ENCODE measurements at places on chromosomes 1 and 21.
A peak's percentile ranks its signal among the peaks of the same experiment; 100 is the strongest.

GRCh38 chr1:4118746-4119515, 218.9 kb upstream of the C1orf174 start:
- no peak for DNase-seq

GRCh38 chr1:67044631-67045270, 9.2 kb downstream of the SLC35D1 start:
- no peak for DNase-seq

- no peak for DNase-seq
These were observed 40.7 kb upstream of the NTPCR start for GRCh38 chr1:232909752-232910151.

DNA sequence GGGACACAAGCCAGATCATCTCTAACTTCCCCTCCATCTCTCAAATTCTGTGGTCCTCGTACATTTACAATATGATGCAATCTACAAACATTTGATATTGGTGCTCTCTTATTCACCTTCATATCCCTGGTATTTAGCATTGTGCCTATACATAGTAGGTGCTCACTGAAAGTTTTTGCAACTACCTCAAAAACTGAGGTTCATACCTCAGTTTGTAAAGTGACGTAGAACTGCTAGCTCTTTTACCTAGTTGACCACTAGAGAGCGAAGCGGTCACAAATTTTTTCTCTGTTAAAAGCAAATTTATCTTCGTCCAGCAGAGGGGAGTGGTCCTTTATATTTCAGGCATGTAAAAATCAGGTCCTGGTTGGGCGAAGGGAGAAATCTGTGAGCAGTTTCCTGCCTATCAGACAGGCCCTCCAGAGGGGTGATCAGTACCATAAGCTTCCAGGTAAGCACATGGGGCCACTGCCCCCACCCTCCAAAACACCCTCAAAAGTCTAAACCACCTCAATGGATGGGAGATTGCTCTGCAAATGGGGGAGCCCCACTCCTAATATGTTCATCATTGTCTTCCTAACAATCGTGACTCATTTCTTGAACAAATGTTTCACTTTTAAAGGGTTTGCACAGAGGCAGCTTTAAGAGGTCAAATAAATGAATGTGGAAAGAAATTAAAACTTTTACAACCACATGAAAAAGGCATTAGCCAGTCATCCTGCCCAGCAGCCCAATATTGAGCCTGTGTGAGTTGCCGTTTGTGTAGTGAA, 10.6 kb upstream of the HLCS start:
- DNase-seq: peak; percentile 9

DNA sequence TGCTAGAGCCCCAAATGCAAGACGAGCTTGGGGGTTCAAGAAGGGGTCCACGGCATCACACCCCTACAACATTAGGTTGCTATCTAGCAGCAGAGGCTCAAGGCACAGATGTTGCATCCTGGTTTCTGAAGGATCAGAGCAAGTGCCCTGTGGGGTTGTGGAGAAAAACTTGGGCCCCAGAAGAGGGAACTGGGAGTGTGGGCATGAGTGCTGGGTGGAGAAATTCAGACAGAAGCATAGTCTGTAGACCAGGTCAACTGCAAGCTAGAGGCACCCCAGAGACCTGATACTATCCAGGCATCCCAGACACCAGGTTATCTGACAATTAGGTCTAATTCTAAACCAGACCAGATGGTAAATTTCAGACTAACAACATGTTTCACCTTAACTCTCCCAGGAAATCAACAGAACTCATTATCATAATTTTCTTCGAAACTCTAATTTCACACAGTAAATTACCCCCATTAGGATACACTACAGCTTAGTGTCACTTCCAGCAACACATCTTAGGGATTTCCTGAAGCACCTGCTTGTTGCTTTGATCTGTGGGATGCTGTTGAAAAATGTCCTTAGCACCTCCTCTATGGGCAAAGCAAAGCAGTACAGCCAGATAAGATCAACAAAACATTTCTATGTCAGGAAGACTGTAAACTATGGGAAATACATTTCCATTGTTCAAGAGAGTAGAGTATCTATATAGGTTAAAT, 179.3 kb downstream of the VAV3 start:
- no peak for DNase-seq

- no peak for DNase-seq
These were observed 15.4 kb upstream of the ZBTB21 start for GRCh38 chr21:42025376-42026081.

DNA sequence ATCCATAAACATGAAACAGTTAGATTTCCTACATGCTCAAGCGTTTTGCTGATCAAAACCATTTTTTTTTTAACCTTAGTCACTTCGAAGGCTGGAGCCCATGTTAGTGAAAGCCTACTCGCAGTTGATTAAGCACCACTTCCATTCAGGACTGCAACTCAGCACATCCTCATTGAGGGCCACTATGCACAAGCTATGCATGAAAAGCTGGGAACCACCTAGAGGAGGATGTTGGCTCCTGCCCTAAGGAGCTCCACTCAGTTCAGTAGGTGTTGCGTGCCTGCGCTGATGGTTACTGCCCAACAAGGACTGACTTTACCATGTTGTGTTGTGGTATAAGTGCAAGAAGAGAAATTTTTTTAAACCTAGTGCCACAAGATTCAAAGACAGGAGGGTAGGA, 181.4 kb upstream of the L1TD1 start:
- no peak for DNase-seq

- no peak for DNase-seq
These were observed 80.0 kb downstream of the EPS15 start for GRCh38 chr1:51439053-51439452.

- no peak for DNase-seq
These were observed 442.6 kb upstream of the PRMT6 start for GRCh38 chr1:106613861-106614260.

GRCh38 chr1:24502065-24502708, 449 bp upstream of the RCAN3 start:
- peak; percentile 80 for DNase-seq

GRCh38 chr1:153928791-153929341, 6.1 kb upstream of the GATAD2B start:
- no peak for DNase-seq

DNA sequence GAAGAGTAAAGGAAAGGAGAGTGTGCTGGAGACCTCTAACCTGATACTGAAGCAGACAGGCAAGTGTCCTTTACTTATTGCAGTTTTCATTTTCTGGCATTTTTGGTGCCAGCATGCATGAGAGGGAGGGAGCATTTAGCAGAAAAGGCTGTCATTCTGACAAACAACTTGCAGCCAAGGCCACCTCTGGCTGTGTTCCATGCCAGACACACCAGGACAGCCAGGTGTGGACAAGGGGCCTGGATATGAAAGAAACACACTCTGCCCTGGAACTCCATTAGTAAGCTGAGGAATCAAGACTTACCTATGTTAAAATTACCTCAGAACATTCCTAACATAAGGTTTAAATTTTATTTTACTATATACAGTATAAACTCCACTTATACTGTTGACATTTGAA, 365.4 kb upstream of the CAMK1G start:
- DNase-seq: no peak

- DNase-seq: peak; percentile 31
These were observed 109.8 kb downstream of the PATJ start for GRCh38 chr1:61851849-61852669.

DNA sequence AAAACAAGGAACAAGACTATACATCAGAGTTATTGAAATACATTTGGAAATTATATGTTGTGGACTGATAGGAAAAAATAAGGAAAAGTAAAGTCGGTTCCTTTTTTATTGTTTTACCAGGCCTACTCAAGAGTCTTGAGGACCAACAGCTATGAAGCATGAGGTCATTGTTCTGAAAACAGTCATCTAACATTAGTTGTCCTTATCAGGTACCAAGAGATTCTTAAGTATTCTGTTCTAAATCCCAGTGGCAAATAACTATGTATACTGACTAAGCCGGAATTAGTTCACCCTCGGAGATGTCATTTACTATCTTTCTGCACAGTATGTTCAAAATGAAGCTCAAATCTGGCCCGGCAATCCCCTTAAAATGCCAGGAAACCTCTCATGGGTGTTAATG, 585 bp downstream of the ADGRL4 start:
- no peak for DNase-seq

DNA sequence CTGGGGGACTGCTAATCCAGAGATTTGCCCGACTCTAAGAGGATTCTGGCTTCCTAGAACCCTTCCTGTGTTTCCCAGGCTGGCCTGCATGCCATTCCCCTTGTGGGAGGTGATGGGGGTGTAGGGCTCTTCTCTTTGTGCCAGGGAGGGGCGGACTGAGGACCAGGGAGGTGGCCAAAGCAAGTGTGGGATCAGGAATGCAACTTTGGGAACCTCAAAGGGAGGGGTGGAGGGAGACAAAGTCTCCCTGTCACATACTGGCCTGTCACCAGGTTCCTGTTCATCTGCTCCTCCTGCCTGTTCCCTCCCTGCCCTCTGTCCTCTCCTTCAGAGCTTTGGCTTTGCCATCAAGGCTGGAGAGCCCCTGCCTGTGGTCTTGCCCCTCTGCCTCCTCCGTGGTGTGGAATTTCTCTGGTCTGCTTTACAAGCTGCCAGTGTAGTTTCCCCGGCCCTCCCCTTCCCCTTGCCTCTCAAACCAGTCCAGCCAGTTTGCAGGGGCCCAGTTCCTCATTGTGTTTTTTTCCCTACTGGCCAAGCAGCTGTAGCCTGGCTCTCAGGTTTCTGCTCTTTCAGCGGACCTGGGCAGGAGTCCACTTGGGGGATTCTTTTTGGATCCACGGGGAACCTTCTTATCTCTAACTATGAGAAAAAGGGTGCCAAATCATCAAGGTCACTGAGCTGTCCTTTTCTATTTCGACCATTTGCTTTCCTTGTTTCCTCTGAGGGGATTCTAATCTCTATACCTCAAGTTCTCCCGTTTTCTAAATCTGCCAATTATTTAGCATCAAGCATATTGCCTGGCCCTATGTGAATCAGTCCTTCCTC, 1.8 kb downstream of the CGN start:
- no peak for DNase-seq

DNA sequence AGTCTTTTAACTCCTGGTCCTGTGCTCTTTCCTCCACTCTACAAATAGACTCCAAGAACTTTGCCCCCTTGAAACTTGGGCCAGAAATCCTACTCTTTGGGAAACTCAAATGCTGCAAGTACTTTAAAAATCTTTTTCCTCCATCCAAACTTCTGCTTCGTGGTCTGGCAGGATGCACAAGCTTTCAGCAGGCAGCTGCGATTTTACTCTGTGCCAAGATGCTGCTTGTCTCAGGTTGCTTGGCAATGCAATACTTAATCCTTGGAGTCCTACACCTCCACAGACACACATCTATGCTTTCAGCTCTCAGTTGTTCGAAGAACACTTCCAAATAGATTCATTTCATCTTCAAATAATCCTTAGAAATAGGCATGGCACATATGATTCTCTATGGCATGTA, 435.3 kb upstream of the USP24 start:
- DNase-seq: no peak

GRCh38 chr1:19661721-19662228, 2.9 kb upstream of the HTR6 start:
- peak; percentile 54 for DNase-seq

DNA sequence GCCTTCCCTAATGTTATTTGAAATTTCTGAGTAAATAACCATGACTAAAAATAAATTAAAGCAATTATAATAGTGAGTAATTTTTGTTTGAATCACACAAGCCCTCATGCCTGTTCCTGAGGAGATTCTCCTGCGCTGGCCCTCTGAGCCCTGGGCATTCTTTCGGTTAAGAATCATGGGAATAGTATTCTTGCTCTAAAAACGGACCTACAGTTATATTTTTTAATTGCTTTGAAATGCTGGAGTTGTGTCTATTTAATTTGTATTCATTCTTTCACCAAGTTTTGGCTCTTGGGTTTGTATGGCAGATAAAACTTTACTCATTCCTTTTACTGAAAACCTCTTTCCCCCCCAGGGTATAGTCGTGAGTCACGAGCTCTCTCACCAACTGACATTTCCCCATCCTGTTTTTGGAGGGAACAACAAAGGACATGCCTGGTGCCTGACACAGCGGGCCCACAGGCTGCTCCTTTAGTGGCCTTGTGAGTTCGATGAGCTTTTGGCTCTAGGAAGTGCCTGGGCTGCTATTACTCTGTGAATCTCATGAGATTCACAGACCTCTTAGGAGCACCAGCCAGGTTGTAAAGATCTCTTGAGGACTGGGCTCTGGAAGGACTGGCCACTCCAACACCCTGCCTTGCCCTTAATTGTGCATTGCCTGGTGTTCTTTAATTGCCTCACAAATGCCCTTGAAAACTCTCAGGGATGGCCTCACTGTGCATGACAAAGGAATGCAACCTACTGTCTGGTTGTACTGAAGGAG, 58.6 kb downstream of the DDR2 start:
- DNase-seq: no peak

DNA sequence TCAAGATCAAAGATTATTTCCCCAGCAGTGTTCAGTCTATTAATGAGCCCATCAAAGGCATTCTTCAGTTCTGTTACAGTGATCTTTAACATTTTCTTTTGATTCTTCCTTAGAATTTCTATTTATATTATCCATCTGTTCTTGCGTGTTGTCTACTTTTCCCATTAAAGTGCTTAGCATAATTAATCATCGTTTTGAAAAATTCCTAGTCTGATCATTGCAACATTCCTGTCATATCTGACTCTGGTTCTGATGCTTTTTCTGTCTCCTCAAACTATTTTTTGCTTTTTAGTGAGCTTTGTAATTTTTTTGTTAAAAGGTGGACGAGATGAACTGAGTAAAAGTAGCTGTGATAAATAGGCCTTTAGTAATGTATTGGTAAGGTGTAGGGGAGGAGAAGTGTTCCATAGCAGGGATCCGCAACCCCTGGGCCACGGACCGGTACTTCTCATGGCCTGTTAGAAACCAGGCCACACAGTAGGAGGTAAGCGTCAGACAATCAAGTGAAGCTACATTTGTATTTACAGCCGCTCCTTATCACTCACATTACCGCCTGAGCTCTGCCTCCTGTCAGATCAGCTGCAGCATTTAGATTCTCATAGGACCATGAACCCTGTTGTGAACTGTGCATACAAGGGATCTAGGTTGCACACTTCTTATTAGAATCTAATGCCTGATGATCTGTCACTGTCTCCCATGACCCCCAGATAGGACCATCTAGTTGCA, 163.3 kb downstream of the PIK3R3 start:
- DNase-seq: no peak

DNA sequence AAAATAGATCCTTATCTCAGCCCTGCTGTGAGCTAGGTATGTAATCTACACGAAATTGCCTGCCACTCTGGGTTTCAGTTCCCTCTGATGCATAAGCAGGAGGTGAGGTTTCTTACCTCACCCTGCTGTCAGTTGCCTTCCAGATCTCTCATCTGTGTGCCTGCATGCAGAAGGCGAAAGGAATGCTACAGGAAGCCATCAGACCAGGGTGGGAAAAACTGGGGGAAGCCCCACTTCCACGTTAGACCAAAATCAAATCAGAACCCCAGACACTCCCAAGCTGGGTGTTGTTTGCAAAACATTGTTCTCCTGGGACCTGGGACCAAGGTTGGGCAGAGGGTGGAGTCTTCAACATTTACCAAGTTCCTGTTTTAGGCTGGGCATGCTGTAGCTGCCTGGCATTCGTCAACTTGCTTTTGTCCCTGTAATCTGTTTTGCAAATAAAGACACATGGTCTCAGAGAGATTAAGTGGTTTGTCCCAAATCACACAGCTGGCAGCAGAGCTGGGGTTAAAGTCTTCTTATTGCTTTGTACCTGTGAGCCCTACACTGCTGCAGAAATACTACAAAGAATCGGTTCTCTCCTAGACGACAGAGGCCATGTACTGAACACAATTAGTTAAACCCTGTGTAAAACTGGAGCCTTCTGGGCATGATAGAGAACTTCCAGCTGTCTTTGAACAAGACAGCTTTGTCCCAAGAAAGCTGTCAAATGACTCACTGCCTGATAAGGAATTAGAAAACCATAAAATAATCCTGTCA, 389.7 kb upstream of the RUNX1 start:
- no peak for DNase-seq
